ENCODE measurements at places on chromosomes 6 and 20.

GRCh38 chr6:31204751-31205145 is 34.3 kb upstream of the POU5F1 start:
- H3K4me3 ChIP-seq, result no peak overlapping the region
- no peaks in the 10 kb centered on the region for H3K27me3 ChIP-seq
- H3K27ac ChIP-seq, result no peak overlapping the region
- no peak for DNase-seq
- H3K4me1 ChIP-seq, result peaks cover 10% of the 10 kb centered on the region

- H3K27ac ChIP-seq, result no peak within 1 kb of the TSS
- H3K4me1 ChIP-seq, result peaks cover 28% of the 10 kb centered on the region
- H3K36me3 ChIP-seq, result no peaks in the 10 kb centered on the region
Measured at GRCh38 chr20:11917663-11918062, at the start of gene BTBD3. TSS of gene BTBD3 (plus strand) at chr20:11917893. CDS start at chr20:11918276, 383 bp downstream.

GRCh38 chr6:16625291-16626265 is 135.7 kb downstream of the ATXN1 start:
- no peak overlapping the region for H3K4me3 ChIP-seq
- no peaks in the 10 kb centered on the region for H3K4me1 ChIP-seq
- no peak for DNase-seq
- no peak overlapping the region for H3K27ac ChIP-seq

DNA sequence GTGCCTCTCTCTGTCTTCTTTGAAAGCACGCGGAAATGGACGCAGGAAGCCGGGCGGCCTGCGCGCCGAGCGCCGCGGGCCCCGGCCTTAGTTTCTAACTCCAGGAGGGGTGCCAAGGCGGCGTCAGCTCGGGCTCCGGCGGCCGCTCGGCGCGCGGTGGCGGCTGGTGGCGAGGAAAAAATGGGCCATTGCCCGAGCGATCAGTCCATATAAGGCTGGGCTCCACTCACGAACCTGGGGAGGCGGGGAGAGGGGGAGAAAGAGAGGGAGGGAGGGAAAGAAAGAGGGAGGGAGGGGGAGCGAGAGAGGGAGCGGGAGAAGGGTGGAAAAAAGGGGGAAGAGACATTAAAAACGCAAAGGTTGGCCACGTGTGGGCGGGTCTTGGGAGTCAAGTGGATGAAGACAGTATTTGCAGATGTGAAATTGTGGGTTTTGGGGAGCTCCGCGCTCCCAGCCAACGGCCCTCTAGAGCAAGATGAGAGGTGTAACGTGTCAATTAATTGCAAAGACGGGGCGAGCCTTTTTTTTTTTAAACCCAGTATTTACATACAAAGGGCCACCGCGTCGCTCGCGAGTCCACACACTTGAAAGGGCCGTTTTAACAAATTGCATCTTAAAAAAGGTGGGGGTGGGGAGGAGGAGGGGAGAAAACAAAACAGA is at the start of gene NKX2-2:
NKX2-2 (minus strand) TSS at position 184 of the 660 bp plus-strand sequence. CDS start 395 bp downstream, outside the sequence.
- peak; percentile 82 for DNase-seq
- peaks cover 71% of the 10 kb centered on the region for H3K4me1 ChIP-seq
- no peaks in the 10 kb centered on the region for H3K36me3 ChIP-seq
- no peak within 1 kb of the TSS for H3K27ac ChIP-seq
- peak within 1 kb of the TSS; percentile 56 for H3K4me3 ChIP-seq

GRCh38 chr6:83838727-83839126 is 14.4 kb upstream of the RIPPLY2 start:
- H3K36me3 ChIP-seq, result no peaks in the 10 kb centered on the region
- H3K4me3 ChIP-seq, result no peak overlapping the region
- H3K27ac ChIP-seq, result no peak overlapping the region
- DNase-seq, result peak; percentile 21

GRCh38 chr6:10598084-10598960 is 77.2 kb downstream of the GCNT2 start:
- no peaks in the 10 kb centered on the region for H3K27me3 ChIP-seq
- no peak for DNase-seq
- peaks cover 70% of the 10 kb centered on the region for H3K4me1 ChIP-seq

- H3K36me3 ChIP-seq, result peaks cover 5% of the 10 kb centered on the region
- peaks cover 7% of the 10 kb centered on the region for H3K4me1 ChIP-seq
- H3K4me3 ChIP-seq, result no peak overlapping the region
Measured at GRCh38 chr6:78570044-78570443, 297.3 kb upstream of the IRAK1BP1 start.

DNA sequence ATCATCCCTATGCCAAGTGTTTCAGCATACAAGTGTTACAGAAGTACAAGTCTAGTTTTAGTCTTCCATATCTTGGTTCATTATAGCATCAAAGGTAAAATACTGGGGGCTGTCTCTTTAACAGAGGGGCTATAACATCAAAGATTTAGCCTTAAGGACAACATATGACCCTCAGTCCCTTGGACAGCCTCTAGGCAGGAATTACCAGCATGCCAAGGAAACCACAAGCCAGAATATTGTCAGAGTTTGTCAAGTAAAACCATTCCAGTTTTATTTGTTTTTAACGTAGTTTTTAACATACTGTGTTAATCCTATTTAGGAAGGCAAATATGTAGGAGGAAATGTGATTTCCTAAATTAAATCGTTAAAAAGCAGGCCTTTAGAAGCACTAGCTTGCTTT is 18.6 kb downstream of the ZKSCAN8 start:
- H3K27me3 ChIP-seq, result peaks cover 15% of the 10 kb centered on the region
- H3K27ac ChIP-seq, result no peak overlapping the region
- H3K4me1 ChIP-seq, result peaks cover 5% of the 10 kb centered on the region
- no peak overlapping the region for H3K4me3 ChIP-seq

GRCh38 chr6:170295510-170296422 is 4.9 kb upstream of the DLL1 start:
- H3K27me3 ChIP-seq, result peaks cover 69% of the 10 kb centered on the region
- H3K36me3 ChIP-seq, result peaks cover 11% of the 10 kb centered on the region
- H3K4me1 ChIP-seq, result peaks cover 49% of the 10 kb centered on the region
- H3K4me3 ChIP-seq, result peak overlapping the region; percentile 78

DNA sequence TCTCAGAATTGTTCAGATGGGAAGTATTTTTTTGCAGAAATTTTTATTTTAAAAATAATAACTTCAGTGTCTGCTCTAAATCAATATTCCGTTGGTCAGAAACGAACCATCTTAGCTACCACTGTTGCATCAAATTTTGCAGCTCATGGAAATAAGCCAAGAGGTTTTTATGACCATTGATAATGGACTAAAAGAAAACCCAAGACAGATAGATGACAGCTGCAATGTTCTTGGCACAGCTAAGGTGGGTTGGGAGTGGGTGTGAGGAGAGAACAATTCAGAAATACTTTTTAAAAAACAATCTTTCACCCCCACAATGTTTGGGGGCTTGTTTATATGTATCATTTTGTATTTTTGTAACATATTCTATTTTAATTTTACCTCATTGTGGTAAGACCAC is 121.1 kb downstream of the PDE7B start:
- no peaks in the 10 kb centered on the region for H3K27me3 ChIP-seq
- H3K36me3 ChIP-seq, result no peaks in the 10 kb centered on the region

DNA sequence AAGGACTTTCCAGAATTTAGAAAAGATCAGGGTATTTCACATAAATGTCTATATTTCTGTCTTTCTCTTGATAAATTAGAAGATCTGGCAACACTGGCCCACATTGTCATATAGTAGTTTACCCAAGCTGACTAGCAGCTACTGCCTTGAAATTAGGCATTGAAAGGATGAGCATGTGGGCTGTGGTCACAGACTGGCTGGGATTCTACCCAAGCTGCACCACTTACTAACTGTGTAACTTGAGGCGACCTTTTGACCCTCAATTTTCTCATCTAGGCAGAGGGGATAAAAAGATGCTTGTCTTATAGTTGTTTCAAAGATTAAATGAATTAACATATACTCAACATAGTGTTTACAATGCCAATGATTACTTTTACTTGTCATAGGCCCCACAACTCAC is 152.7 kb upstream of the BMP2 start:
- no peaks in the 10 kb centered on the region for H3K27me3 ChIP-seq
- no peak overlapping the region for H3K27ac ChIP-seq
- H3K36me3 ChIP-seq, result no peaks in the 10 kb centered on the region
- no peak for DNase-seq
- no peak overlapping the region for H3K4me3 ChIP-seq
- no peaks in the 10 kb centered on the region for H3K4me1 ChIP-seq

- H3K27ac ChIP-seq, result no peak overlapping the region
- no peak overlapping the region for H3K4me3 ChIP-seq
- H3K4me1 ChIP-seq, result peaks cover 16% of the 10 kb centered on the region
- H3K36me3 ChIP-seq, result no peaks in the 10 kb centered on the region
Measured at GRCh38 chr6:158876886-158877285, 57.7 kb upstream of the EZR start.

DNA sequence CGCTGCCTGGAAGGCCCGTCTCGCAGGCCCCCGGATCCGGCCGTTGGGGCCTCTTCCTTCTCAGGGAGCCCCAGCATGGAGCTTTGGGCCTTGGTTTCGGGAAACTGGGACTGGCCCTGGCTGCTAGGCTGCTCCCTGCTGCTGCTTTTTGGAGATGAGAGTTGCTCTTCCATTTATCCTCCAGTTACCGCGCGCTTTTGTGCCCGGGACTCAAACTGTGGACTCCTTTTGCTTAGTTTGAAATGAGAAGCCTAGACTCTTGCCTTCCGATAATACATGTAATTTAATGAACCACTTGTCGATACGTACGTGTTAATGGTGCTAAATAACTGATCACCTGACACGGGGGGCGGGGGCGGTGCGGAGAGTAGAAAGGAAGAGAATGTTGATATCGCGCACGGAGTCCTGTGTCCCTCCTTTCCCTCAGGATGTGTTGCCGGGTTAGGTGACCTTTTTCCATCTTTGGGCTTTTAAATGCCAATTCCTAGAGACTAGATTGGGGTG is 968 bp downstream of the PHF3 start:
- peak overlapping the region; percentile 94 for H3K27ac ChIP-seq
- peak overlapping the region; percentile 62 for H3K4me3 ChIP-seq
- DNase-seq, result peak; percentile 75
- H3K27me3 ChIP-seq, result peaks cover 6% of the 10 kb centered on the region
- H3K4me1 ChIP-seq, result peaks cover 22% of the 10 kb centered on the region
- H3K36me3 ChIP-seq, result no peaks in the 10 kb centered on the region

DNA sequence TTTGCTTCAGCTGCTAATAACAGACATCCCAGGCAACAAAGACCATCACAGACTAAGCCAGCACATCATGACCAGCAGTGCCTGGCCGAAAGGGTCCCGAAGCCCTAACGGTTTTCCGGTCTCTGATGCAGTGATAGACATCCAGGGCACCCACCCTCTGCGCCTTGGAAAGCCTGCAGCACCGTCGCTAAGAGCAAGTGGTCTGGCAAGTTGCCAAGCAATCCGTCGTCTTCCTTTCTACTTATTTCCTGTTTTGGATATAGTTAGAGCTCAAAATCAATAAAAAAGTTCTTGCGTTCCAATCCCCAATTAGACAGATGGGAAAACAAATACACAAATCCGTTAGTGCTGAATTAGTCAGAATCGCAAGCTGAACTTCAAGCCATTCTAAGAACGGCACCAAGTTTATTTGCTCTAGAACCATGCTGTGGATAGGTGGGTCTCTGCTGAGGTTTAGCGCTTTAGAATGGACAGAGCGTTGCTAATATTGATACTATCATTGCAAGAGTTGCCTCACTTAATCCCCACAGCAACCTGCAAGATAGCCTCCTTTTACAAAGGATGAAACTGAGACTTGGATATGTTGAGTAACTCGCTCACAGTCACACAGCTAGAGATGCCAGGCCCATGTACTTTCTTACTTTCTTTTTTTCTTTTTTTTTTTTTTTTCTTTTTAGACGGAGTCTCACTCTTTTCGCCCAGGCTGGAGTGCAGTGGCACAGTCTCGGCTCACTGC is 163.3 kb upstream of the SNX9 start:
- H3K36me3 ChIP-seq, result no peaks in the 10 kb centered on the region
- H3K27me3 ChIP-seq, result no peaks in the 10 kb centered on the region
- H3K4me1 ChIP-seq, result peaks cover 3% of the 10 kb centered on the region
- no peak overlapping the region for H3K27ac ChIP-seq
- no peak overlapping the region for H3K4me3 ChIP-seq

- DNase-seq, result no peak
- no peak overlapping the region for H3K27ac ChIP-seq
- no peaks in the 10 kb centered on the region for H3K4me1 ChIP-seq
- H3K27me3 ChIP-seq, result no peaks in the 10 kb centered on the region
Measured at GRCh38 chr6:150081702-150082101, 12.8 kb upstream of the ULBP3 start.

DNA sequence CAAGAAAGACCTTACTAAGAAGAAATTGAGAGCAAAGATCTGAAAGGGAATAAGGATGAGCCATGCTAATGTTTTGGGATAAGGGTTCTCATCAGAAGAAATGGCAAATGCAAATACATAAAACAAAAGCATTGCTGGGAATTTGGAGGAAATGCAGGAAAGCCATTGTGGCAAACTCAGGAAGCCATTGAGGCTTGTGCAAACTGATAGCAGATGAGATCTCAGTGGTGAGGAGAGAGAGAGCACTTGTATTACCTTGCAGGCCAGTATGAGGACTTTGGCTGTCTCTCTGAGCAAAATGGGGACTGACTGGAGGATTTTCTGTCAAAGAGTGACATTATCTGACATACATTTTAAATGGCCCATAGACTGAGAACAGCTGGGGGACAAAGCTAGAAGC is 103.0 kb downstream of the ADGRB3 start:
- no peaks in the 10 kb centered on the region for H3K36me3 ChIP-seq
- peak; percentile 27 for DNase-seq
- peak overlapping the region; percentile 2 for H3K27ac ChIP-seq
- H3K4me3 ChIP-seq, result no peak overlapping the region
- peaks cover 11% of the 10 kb centered on the region for H3K4me1 ChIP-seq

DNA sequence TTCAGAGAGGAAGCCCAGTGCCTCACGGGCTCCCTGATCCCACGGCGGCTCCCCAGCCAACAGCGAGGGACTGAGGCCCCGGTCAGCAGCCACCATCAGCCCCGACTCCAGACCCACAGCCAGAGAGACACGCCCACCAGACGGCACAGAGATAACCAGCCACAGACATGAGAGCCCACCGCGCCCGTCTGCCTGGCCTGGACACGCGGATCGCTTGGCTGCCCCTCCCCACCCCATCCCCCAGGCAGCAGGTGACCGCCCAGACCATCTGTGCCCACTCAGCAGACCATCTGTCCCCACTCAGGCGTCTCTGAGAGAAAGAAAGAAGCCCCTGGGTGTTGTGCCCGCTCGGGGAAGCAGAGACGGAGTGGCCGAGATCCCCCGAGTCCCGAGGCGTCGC is 55.5 kb upstream of the CHRNA4 start:
- no peaks in the 10 kb centered on the region for H3K27me3 ChIP-seq
- H3K4me1 ChIP-seq, result no peaks in the 10 kb centered on the region
- no peak overlapping the region for H3K4me3 ChIP-seq
- no peaks in the 10 kb centered on the region for H3K36me3 ChIP-seq

DNA sequence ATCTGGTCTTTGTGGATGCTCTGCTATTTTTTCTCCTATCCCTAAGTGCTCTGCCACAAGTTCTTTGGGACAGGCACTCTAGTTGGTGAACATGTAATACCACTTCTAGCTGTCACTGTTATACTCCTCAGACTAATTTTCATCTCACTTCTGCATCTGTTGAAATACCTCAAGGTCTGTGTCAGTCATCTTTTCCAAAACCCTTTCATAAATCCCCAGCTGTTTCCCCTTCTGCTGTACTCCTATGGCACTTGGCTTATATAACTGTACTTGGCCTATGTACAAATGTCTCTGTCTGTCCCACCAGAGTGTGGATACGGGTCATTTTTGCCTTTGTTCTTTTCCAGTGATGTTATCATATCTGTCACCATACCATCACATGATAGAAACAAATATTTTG is 124.2 kb downstream of the FHL5 start:
- no peak overlapping the region for H3K27ac ChIP-seq
- H3K4me1 ChIP-seq, result no peaks in the 10 kb centered on the region
- no peak overlapping the region for H3K4me3 ChIP-seq

GRCh38 chr6:110547266-110547964 is 71.0 kb upstream of the SLC22A16 start:
- H3K27me3 ChIP-seq, result no peaks in the 10 kb centered on the region
- H3K36me3 ChIP-seq, result no peaks in the 10 kb centered on the region
- no peaks in the 10 kb centered on the region for H3K4me1 ChIP-seq
- no peak for DNase-seq
- no peak overlapping the region for H3K27ac ChIP-seq
- H3K4me3 ChIP-seq, result no peak overlapping the region
